ENCODE measurements at places on chromosomes 12 and 14. TPM values are rescaled to one million over a fixed set of nuclear protein-coding genes. Genes with fewer than 3 reads are reported as not detected.

Gene RESF1
- total RNA-seq: 145 TPM

Gene CARMIL3
- not detected for total RNA-seq

Gene WSCD2
- total RNA-seq: 0.11 TPM

Gene TESPA1
- 3.2 TPM for total RNA-seq

Gene TEX22
- total RNA-seq: 2.5 TPM
